ENCODE measurements at places on chromosomes 16 and 17. TPM values are rescaled to one million over a fixed set of nuclear protein-coding genes. Genes with fewer than 3 reads are reported as not detected.
A peak's percentile ranks its signal among the peaks of the same experiment; 100 is the strongest.

GRCh38 chr16:2511996-2512734 is 1.6 kb upstream of the ATP6V0C start:
- no peak for DNase-seq

DNA sequence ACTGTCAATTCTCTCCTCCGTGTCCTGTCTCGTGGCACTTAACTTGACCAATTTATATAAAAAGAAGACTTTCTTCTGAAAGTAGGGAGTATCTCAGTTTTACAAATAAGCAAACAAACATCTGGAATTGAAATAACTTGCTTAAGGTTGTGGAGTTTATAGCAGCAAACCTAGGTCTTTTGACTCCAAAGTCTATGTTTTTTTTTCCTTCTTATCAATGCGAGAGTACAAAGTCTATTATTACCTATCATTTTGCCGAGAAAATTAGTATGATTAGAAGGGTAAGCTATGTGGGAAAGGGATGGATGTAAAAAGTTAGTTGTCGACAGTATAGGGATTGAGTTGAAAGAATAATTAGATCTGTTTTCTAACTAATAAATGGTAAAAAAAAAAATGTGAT is 50.4 kb downstream of the PPM1E start:
- DNase-seq, result no peak

- no peak for DNase-seq
Observed at GRCh38 chr17:55607731-55608341, 96.6 kb upstream of the SMIM36 start.

GRCh38 chr16:74522160-74522559 is 84.8 kb downstream of the GLG1 start:
- DNase-seq, result no peak

DNA sequence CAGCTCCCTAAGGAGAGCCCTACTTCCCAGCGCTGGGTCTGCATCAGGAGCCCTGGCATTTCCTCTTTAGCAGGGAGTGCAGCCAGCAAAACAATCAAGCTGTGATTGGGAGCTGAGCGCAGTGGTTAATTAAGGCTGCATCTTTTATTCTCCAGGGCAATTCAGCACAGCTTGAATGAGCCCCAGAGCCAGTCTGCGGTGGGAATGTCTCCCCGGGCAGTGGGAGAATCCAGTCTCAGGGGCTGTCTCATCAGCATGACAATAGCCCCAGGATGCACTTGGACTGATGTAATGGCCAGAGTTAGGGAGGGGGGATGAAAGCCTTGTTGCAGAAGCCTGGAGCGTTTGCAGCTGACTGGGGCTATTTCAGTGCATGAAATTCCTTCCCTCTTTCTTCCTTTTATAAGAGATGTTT is 292.6 kb upstream of the SOX9 start:
- DNase-seq, result no peak

GRCh38 chr17:76547183-76547641 is 7.4 kb downstream of the PRCD start:
- DNase-seq, result peak; percentile 88

DNA sequence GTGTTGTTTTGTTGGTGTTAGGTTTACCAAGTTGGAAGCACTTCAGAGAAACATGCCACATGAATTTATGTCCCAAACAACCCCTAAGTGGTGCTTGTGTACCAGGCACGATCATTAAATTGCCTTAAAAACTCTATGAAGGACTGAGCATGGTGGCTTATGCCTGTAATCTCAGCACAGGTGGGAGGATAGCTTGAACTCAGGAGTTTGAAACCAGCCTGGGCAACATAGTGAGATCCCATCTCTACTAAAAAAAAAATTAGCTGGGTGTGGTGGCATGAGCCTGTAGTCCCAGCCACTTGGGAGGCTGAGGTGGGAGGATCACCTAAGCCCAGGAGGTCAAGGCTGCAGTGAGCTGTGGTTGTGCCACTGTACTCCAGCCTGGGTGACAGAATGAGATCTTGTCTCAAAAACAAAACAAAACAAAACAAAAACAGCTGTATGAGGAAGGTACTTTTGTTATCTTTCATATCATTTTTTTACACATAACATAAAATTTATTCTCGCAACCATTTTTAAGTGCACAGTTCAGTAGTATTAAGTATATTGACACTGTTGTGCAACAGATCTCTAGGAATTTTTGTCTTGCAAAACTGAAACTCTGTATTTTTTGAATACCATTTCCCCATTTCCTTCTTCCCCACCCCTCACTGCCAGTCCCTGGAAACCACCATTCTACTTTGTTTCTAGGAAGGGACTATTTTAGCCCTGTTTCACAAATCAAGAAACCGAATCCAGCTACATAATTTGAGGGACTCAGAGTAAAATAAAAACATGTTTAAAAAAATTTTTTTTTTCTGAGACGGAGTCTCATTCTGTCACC is 14.3 kb upstream of the RBBP6 start:
- no peak for DNase-seq

CD300E gene
- total RNA-seq, result not detected

WNT9B gene
- total RNA-seq, result not detected

PMP22 gene
- total RNA-seq, result 0.45 TPM

SHBG gene
- not detected for total RNA-seq

- DNase-seq, result peak; percentile 88
Observed at GRCh38 chr16:58628845-58629732, 537 bp downstream of the CNOT1 start.

GRCh38 chr16:29116980-29117379 is 132.1 kb downstream of the LAT start:
- no peak for DNase-seq

DNA sequence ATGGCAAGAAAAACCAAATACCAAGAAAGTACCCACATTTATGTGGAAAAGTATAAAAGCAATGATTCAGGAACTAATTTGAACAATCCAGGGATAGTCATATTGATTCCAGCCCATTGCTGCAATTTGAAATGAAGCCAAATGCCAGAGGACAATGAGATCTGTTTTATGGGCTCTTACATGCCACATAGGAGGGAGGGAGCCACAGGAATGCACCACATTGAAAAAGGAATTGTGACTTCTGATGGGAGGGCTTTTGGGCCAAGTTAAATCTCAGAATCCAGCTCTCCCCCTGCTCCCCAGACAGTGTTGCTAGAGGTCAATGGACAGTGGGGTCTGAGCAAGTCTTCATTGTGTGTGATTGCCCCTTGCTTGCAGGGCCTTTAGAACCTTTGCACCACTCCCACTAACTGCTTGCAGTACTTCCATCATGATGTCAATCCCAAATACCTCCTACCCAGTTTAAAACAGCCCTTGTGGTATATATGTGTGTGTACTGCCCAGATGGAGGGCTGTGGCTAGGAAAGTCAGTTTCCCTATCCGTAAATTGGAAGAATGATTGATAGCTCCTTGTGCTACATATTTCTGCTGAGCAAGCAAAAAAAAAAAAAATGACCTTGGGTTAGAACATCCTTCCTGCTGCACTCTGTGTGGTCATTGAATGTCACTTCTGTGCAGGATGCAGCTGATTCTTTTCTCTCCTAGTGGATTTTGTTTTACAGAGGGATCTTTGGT is 406.8 kb downstream of the UTP18 start:
- DNase-seq, result no peak

- no peak for DNase-seq
Observed at GRCh38 chr16:4016658-4017057, 99.6 kb downstream of the ADCY9 start.

DNA sequence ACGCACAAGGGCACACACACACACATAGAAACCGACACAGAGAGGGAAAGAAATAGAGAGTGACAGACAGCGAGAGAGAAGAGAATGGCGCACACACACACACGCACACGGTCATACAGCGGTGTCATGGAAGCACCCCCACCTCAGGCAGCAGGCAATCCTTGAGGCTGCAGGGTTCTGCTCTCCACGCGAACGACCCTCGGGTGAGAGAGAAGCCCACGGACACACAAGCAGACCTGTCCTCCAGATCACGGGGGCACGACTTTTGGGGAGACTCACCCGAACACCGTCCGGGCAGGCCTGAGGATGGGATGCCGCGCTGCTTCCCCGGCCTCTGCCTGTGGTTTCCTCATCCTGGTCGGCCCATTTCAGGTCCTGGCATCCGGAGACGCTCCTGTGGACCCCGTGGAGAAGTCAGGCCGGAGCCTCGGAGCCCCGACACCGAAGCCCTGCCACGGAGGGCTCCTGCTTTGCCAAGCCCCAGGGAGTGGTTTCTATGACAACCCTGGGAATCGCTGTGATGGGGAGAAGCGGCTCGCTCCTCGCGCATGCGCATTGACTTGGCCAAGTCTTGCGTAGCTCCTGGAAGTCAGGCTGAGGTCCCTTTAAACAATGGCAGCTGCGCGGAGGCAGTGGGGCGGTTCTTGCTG is 118.2 kb upstream of the KCNJ18 start:
- DNase-seq, result peak; percentile 77

GRCh38 chr16:54932737-54933254 is 2.1 kb downstream of the IRX5 start:
- peak; percentile 53 for DNase-seq

TMEM114 gene
- total RNA-seq, result not detected

DNA sequence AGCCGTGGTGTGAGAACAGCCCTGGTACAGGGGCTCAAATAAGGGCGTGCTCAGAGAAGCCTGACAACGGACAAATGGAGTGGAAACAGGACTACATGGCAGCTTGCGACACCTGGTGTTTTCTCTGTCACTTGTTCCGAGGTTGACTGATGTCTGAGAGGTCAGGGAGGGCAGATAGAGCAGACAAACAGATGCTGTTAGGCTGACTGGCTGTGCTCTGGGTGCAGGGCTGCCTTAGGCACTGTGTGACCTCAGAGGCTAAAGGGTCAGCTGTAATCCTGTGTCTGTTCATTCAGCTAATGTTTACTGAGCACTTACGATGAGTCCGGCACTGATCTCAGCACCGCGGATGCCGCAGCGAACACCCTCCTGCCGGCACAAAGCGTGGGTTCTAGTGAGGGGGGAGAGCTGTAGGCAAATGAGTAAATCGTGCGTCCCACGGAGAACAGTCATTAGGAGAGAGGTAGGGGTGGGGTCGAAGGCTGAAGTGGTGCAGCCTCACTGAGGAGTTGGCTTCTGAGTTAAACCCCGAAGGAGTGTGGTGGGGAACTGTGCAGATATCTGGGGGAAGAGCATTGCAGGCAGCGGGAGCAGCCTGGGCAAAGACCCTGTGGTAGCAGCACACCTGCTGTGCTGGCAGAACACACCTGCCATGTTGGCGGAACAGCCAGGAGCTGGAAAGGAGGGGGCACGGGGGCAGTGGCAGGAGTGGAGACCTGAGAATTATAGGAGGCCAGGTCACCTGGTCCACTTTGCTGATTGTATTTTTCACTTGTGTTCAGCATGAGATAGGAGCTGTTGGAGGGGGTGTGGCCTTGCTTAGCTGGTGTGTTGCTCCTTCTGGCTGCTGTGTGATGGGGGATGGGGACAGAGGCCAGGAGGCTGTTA is 35.0 kb downstream of the GPT2 start:
- no peak for DNase-seq

DNA sequence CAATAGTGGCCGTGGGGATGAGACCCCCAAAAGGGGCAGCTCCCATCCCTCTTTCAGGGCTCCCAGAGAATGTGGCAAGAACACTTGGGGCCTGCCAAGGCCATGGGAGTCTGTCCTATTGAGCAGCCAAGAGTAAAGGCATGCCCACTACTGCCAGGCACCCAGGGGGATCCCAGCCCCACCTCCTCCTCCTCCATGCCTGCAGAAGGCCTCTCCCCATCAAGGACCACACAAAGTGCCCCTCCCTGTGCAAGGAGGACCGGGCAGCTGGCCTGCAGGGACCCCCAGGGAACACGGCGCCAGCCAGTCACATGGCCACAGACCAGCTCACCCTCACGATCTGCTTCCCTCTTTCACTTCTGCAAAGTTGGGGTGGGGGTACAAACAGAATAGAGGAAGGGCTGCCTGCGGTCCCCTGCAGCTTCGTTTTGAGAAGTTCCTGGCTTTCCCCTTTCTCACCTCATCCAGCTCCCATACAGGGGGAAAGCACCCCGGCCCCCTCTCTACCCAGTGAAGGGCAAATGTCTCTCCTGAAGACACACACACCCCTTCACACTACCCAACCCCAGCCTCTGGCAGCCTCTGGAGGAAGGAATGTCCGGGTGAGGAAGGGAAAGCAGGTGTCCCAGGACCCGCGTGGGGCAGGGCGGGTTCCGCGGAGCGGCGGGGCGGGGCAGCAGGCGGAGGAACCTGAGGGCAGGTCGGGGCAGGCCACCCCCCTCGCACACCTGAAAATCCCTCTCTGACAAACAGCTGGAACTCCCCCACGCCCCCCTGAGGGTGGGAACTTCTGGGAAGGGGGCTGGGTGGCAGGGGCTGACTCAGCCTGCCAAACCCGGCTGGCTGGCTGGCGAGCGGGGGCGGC is 2.0 kb downstream of the PPP1R9B start:
- DNase-seq, result peak; percentile 86

DNA sequence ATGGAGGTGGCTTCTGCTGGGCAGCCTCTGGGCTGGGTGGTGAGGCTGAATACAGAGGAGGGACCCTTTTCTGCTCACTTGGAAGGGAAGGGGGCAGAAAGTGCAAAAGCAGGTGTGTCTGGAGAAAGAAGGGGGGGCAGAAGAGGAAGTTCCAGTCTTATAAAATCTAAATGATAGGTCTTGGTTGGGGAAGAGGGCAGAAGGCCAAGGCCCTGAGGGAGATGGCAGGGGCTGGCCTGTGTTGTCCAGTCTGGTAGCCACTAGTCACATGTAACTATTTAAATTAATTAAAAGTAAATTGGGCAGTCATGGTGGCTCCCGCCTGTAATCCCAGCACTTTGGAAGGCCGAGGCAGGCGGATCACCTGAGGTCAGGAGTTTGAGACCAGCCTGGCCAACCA is 2.5 kb upstream of the CAMKK1 start:
- no peak for DNase-seq

DNA sequence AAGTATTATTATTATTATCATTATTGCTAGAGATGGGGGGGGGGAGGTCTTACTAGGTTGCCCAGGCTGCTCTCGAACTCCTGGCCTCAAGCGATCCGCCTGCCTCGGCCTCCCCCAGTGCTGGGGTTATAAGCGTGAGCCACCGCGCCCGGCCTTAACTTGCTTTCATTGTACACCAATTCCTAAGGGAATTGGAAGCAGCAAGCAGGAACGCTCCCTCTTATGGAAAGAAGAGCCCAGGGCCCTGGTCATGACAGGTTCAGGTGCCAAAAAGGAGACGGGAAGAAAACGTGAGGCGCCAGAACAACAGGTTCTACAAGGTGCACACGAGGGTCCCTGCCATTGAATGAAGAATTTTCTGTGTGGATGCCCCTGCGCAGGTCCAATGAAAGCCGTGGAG is 540 bp upstream of the RPL38 start:
- no peak for DNase-seq

METTL16 gene
- total RNA-seq, result 59.5 TPM

CDRT15 gene
- not detected for total RNA-seq

- DNase-seq, result no peak
Observed at GRCh38 chr17:33457477-33457876, 164.4 kb upstream of the ASIC2 start.

WDR90 gene
- total RNA-seq, result 111 TPM

DNA sequence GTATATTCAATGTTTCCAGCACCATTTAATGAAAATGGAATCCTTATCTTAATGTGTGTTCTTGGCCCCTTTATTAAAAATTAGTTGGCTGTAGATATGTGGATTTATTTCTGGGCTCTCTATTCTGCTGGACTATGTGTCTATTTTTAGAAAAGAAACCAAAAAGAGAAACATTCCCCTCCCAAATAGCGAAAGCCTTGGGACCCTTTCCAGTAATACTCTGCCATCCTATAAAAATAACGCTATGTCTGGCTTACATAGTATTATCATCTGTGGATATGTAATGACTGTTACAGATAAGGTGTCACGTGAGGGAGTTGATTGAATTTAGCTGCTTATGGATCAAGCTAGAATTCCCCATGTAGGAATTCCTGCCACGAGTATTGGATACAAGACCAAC is 279.3 kb upstream of the KIF2B start:
- DNase-seq, result no peak

- no peak for DNase-seq
Observed at GRCh38 chr17:30256756-30257506, 21.4 kb upstream of the SLC6A4 start.

GRCh38 chr17:35801583-35802224 is 6.3 kb upstream of the MMP28 start:
- DNase-seq, result peak; percentile 70

UNC13D gene
- total RNA-seq, result 158 TPM
